ENCODE measurements at places on chromosomes 13 and 19.

- no peak for DNase-seq
Measured at GRCh38 chr13:73492811-73493210, 434.0 kb downstream of the KLF5 start.

DNA sequence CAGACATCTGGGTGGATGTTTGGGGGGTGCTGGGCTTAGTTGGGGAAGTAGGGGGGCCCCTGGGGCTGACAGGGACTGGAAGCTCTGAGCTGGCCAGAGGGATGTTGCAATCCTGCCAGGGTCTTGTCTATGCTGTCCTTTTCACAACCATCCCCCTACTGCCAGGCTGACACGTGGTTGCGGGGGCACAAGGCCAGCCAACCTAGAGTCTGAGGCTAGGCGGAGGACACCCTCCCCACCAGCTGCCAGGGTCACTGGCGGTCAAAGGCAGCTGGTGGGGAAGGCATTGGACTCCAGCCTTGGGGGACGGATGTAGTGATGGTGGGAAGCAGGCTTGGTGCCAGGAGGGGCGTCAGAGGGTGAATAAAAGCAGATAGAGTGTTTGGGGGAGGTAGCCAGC, 1.6 kb upstream of the APOC1 start:
- DNase-seq = no peak

- no peak for DNase-seq
Measured at GRCh38 chr13:60836821-60837220, 439.8 kb downstream of the TDRD3 start.

GRCh38 chr13:51067210-51067701, 43.8 kb downstream of the C13orf42 start:
- DNase-seq = no peak

GRCh38 chr13:75946536-75947284, 310.6 kb downstream of the LMO7 start:
- DNase-seq = no peak

DNA sequence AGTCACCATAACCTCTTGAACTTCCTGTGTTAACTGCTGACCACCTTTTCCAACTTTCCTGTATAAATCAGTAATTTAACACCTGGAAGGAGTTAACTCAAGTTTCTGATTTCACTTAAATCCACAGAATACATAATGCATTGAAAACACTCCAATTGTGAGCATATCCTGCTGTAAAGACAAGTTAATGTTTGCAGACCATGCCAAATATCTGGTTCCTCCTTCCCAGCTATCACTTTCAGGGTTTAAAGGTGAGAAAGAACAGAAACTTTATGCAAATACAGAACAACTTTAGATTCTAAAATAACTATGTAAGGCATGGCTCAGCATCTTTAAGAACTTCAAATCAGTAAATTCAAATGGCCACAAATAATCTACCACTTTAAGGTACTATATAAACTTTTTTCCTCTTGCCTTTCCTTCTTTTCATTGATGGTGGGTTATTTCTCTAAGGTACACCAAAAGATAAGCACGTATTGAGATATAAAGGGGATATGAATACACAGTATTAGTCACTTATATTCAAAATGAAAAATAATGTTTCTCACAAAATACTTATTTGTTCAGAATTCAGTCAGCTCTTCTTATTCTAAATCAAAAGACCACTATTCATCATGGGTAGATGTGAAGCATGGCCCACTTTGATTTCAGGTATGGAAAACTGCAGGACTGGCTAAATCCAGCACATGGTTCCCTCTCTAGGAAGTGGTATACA, 6.6 kb upstream of the TPTE2 start:
- no peak for DNase-seq

Data from GOT3 (cell line).